ENCODE measurements at places on chromosomes 12 and 14.

DNA sequence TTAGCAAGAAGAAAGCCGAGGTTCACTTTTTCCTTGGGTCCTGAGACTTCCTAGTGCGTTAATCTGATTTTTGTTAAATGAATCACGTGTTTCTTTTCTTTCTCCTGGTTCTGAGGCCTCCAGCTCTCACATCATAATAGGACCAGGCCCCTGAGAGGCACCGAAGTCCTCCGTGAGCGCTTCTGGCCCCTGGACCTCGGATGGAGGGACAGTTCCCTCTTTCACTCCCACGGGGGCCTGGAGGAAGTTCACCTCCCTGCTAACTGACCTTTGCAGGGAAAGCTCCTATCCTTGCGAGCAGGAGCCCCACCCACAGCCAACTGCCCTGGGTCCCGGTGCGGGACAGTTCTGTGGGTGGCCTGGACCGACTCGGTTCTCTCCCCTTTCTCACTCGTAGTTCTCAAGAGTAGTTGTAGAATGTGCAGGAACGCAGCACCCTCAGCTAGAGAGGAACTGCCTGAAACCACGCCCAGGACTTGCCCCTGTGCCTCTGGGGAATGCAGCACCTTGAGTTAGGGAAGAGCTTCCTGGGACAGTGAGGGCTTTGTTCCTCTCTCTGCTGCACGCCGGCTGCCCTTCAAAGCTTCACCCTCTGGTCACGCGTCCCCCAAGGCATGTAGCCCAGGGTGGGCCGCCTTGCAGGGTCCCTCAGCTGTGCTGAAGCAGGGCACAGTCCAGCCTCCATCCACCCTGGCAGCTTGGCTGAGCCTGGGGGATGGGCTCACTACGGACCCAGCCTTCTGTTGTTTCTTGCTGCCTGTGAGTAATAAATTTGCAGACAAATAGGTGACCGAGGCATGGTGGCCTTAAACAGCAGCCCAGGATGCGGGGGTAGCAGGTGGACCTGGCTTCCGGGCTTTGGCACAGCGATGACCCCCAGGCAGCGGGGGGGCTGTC is 264.6 kb downstream of the ADGRD1 start:
- DNase-seq: no peak

GRCh38 chr12:96811083-96811482 is 96.0 kb upstream of the NEDD1 start:
- DNase-seq: no peak

GRCh38 chr14:31897581-31898186 is 179.4 kb upstream of the ARHGAP5 start:
- DNase-seq: no peak

DNA sequence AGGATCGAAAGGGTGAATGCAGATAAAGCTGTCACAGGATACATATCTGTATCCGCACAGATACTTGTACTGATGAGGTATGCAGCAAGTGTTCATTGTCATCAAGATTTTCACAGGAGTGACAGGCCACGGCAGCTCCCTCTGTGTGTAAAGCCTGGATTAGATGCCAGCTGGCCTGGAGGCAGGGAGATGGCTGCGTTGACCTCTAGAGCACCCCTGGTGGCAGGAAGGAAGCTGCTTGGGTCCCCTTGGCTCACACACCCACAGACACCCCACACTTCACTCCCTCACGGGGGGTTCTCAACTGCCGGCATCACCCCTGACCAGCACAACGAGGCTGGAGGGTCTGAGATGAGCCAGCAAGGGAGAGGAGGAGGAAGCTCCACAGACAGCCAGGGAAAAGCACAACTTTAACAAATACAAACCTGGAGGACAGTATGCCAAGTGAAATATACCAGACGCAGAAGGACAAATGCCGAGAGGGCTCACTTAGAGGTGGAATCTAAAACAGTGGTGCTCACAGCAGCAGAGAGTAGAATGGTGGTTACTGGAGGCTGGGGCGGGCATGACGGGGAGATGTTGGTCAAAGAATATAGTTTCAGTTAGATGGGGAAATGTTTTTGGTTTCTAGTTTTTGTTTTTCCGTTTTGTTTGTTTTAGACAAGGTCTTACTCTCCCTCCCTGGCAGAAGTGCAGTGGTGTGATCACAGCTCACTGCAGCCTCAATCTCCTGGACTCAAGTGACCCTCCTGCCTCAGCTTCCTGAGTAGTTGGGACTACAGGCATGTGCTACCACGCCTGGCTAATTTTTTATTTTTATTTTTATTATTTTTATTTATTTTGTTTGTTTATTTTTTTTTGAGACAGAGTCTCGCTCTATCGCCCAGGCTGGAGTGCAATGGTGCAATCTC is 45.7 kb downstream of the TEAD4 start:
- no peak for DNase-seq

- no peak for DNase-seq
These were observed 13.4 kb downstream of the DEPDC4 start for GRCh38 chr12:100253437-100253836.

DNA sequence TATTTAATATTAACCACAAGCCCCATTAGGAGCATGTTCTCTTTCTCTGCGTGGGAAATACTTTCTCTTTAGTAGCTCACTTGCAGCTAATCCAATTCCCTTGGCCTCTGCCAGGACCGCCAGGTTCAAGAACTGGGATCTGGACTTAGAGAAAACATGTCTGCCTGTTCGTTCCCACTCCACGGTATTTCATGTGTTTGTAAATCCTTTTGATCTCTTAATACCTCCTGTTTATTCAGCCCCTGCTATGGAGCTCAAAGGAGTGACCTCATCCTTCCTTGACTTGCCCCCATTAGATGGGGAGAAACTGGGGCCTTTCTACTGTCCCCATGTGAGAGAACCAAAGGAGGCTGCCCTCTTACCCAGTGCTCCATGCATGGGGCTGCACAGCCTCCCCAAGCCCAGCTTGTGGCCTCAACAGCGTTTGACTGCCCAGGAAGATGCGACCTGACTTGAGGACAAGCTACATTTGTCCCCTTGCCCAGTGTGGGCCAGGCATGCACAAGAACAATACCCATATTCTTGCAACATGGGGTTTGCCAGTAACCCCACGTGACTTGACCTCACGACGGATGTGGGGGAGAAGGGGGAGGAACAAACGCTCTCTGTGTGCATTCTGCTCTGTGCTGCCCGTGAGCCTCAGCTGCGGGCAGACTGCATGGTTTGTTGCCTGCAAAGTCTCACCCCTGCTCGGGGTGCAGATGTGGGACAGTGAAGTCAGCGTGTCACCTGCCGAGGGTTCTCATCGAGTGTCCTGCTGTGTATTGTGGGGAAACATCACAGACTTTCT is 30.3 kb downstream of the CD9 start:
- DNase-seq: no peak

GRCh38 chr12:49942921-49943624 is 7.5 kb upstream of the AQP2 start:
- no peak for DNase-seq

GRCh38 chr14:68245146-68246073 is 425.8 kb downstream of the RAD51B start:
- DNase-seq: no peak

- DNase-seq: no peak
These were observed 19.8 kb upstream of the AMN start for GRCh38 chr14:102902523-102903247.

DNA sequence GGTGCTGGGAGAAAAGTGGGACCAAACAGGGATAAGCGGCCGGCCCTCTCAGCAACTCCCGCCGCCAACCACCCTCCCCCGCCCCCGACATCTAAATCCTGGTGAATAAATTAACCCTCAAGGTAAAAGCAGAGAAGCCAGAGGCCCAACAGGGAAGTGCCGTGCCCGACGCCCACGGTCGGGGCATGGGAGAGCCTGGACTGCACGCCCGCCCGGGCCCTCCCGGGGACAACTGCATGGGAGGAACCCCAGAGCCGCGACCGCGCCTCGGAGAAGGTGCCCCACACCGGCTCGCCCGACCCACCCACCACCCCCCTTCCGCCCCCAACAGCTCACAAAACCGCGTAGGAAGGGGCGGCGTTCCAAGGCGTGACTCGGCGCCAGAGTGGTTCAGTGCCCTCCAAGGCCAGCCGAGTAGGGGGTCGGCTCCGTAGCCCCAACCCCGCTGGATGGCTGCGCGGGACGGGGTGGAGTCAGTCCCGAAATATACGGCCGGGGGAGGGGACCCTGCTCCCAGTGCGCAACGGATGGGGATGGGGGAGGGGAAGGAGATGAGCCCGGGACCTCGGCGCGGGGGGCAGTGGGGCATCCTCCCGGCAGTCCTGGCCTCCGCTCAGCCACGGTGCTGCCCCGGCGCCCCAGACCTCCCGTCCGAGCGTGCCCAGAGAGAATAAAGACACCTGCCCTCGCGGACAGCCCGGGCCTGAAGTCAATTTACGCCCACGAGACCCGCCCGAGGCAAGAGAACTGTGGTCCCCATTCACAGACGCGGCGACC is 732 bp downstream of the SLC25A29 start:
- no peak for DNase-seq

DNA sequence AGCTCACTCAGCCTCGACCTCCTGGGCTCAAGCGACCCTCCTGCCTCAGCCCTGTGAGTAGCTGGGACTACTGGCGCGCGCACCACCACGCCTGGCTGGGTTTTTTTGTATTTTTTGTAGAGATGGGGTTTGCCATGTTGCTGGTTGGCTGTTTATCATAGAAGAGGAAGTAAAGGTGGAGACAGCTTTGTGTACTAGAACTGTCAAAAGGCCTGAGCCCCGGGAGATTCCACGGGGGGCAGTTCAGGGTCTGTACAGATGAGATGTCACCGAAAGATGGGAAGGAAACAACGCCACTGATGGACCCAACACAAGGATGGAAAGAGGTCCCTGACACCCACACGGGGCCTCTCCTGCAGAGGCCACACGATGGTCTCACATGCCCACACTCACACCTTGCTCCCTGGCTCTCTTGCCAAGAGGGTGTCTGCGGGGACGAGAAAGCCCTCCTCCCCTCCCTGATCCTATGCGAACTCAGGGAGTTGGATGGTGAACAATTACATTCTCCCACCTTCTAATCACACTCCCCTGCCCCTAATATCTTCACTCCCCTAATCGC is 66.6 kb downstream of the KDM2B start:
- no peak for DNase-seq

- no peak for DNase-seq
These were observed 11.8 kb downstream of the MYH7 start for GRCh38 chr14:23423657-23424056.

DNA sequence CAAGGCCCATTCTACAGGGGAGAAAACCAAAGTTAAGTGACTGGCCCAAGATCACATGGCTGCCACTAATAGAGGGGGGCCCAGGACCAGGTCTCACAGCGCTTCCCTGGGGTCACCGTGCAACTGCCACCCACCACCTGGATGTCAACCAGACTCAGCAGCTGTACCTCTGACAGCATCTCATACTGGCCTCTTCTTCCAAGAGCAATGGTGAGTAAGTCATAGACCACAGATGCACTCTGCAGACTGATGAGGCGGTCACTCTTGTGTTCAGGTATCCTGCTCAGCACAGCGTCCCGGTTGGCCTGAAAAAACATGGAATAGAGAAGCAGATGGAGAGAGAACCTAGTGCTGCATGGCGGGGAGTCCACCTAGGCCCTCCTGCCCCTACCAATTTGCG is 139.9 kb downstream of the TTC7B start:
- DNase-seq: no peak

- no peak for DNase-seq
These were observed 35.5 kb upstream of the CDKL1 start for GRCh38 chr14:50432131-50432530.

DNA sequence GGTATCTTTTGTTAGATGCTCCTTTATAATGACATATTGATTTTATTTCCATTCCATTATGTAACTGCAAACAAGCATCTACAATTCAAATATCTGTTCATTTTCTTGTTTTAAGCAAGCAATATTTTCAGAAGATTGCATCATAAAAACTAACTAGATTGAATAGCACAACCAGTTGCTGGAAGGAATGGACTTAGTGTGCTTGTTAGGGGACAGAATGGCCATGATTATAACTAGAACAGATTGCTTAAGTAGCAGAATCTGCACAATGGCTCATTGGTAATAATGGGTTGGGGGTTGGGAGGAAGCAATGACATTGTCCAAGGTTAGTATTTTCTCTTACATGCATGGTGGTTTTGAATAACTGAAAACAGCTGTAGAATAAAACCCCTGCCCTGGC is 939.5 kb downstream of the SLC16A7 start:
- no peak for DNase-seq

DNA sequence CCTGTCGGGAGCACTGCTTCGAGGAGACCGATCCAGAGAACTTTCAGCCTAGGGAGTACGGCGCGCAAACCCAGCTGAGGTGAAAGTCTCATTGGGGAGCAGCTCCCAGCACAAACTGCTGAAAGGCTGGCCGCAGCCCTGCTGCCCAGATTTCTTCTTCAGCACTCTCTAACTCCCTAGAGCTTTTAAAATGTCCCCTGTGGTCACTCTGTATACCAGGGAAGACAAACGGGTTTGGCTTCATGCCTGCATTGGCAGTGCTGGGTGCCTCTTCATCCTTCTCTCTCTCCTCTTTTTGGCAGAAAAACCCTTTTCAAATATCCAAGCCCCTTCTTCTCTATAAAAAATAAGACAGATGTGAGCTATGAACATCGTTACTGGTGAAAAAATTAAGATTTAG is 34.9 kb downstream of the BBS10 start:
- DNase-seq: no peak

GRCh38 chr12:121576851-121577391 is 3.9 kb downstream of the KDM2B start:
- DNase-seq: no peak

DNA sequence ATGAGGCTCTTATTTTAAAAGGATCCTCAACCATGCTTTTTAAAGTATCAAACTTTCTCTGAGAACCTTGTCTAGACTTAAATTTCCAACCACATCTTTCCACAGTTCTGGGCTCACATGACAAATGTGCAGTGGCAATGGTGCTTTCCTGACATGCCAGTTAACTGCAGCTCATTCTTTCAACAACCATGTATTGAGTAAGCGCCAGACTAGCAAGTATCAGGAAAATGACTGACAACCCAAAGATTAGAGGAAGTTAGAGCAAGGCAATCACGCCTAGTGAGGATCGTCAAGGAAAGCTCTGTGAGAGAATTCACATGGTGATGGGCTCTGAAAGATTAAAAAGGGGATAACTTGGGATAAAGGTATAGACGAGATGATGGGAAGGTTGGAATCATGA is 35.8 kb downstream of the FLVCR2 start:
- no peak for DNase-seq

GRCh38 chr14:69688299-69688649 is 76.9 kb downstream of the SUSD6 start:
- no peak for DNase-seq

- DNase-seq: no peak
These were observed 167.7 kb downstream of the DYRK2 start for GRCh38 chr12:67816269-67816668.

- DNase-seq: no peak
These were observed 106.0 kb upstream of the TMTC1 start for GRCh38 chr12:29889737-29890136.

Measured in NCI-H1436 (cell line).